ENCODE measurements at places on chromosomes 3 and 15.

DNA sequence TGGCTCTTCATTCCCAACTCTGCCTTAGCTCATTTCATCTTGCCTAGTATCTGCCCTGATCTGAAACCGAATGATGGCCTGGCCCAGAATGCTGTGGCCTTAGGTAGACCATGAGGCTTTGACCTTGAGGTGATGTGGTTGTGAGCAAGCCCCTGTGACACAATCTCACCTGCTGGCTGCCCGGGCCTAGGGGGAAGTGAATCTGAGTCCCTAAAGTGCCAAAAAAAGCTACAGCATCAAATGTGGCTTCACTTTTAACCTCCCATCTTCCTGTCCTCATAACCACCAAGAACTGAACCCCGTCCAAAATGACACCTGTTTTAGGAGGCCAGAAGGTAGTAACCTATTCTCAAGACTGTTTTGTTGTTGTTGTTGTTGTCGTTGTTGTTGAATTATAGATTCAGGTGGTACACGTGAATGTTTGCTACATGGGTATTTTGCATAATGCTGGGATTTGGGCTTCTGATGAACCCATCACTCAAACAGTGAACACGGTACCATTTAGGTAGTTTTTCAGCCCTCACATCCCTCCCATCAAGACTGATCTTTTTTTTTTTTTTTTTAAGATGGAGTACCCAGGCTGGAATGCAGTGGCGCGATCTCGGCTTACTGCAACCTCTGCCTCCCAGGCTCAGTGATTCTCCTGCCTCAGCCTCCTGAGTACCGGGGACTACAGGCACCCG lies 54.6 kb downstream of the MCCC1 start:
- DNase-seq: no peak

- DNase-seq: no peak
Measured at GRCh38 chr3:51391566-51392354, 675 bp downstream of the RBM15B start.

DNA sequence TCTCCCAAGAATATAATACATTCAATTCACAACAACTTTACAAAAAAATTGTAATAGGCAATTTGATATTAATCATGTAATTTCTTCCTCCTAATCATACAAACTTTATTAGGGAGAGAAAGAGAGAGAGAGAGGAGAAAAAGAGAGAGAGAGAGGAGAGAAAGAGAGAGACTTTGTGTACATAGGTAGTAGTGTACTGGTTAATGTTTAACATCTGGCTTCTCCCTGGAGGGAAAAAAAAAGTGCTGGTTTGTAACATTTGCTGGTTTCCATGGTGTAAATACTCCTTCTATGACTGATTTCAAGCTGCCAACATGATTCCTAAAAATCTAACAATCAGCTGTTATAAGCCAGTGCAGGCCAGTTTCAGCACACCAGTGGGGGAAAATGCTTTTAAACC lies 98.0 kb upstream of the ARHGEF26 start:
- DNase-seq: no peak

DNA sequence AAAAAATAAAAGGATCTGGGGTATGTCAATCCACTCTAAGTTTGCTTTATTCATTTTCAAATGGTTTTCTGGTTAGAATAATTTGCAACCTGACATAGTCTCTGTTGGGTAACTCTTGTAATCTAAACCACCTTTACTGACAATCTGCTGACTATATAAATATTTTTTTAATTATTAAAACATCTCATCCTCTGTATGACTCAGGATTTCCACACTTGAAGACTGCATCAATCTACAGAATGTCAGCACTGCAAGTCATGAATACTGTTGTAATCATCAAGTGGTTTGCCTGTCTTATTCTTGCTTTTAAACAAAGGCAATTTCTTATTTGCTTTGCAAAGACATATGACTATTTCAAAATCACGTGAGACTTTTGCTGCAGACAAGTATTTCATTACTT lies 42.1 kb downstream of the VGLL3 start:
- DNase-seq: no peak

GRCh38 chr3:50358355-50358910 lies 888 bp downstream of the TMEM115 start:
- no peak for DNase-seq

DNA sequence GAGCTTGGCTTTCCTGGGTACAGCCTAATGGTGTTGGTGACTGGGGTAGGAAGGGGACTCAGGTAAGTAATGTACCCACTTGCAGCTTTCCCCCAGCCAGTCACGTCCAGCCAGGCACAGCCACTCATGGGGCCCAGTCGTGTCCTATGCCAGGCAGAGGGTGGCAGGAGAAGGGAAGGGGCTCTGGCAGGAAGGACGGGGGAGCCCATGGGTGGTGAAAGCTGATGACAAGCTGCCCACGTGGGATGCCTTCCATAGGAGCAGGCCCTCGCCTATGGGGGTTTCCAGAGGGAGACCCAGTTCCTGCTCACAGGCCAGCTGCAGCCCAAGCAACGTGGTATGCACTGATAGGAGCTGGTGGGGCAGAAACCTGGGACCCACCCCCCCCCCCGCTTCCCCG lies 10.7 kb downstream of the CHAC1 start:
- DNase-seq: no peak

- no peak for DNase-seq
Measured at GRCh38 chr3:57298041-57298440, 5.6 kb upstream of the ASB14 start.

DNA sequence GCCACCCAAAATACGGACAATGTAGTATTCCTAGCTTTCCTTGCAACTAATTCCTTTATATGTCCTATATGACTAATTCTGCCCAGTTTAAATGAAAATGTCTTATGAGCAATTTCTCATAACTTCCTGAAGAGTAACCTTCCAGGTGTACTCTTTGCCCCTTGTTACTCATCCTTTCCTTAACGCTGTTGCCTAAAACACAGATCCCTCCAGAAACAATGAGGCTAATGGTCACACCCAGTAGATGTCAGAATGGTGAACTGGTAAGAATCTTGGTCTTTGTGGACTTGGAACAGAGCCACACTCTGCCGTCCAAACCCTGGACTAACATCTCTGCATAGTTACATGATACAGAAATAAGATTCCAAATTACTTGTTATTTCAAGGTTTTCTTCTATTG lies 497.9 kb downstream of the IGSF11 start:
- no peak for DNase-seq

DNA sequence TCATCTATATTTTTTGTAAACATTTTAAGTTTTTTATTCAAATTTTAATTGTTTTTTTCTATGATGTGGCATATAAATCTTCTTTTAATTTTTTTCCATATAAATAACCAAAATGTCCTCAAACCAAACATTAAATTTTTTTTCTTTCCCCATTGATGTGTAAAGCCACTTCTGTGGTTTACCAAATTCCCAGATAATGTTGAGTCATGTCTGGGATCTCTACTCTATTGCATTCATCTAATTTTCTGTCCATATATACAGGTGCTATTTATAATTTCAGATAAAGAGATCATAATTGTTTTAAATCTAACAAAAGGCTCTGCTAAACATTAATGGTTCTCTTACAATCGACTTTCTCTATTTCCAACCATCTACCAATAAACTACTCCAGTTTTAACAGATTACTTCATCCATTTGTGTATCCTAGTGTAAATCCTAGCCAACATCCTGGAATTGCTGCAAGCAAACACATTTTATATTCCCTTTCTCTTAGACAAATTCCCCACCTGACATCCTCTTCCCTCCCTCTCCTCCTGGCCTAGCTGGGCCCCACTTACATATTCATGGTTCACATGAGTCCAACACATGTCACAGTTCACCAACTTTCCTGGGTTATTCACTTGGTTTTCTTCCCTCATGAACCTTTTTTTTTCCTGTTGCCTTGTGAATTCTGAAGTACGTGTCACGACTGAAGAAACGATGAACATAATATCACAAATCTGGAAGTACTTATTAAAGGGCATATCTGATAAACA lies 368.0 kb upstream of the AGTR1 start:
- DNase-seq: no peak

- no peak for DNase-seq
Measured at GRCh38 chr15:70853973-70854665, at the start of gene LARP6. TSS of gene LARP6 (minus strand) at chr15:70854157. CDS start at chr15:70854088, 69 bp downstream.

DNA sequence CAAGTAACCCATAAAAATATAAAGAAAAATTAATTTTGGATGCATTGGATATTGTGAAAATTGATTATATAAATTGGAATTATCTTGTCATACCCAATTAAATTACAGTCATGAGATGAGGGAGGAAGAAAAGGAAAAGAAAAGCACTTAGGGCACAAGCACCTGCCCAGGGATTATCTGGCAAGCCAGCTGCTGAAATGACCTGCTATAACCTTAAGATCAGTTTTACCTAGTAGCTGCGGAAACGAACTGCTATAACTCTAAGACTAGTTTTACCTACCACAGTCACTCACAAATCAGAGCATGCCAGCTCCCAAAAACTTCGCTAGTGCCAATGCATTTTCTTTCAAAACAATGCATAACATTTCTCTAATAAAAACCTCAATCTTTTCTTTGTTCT lies 26.2 kb downstream of the LRRFIP2 start:
- no peak for DNase-seq

GRCh38 chr3:172840463-172840862 lies 89.9 kb downstream of the ECT2 start:
- no peak for DNase-seq

DNA sequence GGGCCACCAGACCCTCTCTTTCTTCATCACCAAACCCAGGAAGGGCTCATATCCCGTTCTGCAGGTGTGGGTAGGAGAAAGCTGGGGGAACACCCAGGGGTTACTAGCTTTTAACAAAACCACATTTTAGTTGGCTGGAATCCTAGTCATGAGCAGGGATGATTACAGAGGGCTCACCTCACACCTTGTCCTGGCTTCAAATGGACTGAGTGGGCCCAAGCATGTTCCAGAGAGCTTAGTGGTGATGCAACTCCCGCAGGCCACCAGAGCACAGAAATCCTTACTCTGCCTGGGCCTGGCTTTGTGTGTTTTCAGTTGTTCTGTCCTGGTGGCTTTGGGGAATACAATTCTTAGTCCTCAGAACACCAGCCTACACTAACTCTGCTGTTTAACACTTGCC lies 56.8 kb upstream of the RYK start:
- no peak for DNase-seq

GRCh38 chr15:99511866-99512661 lies 53.7 kb upstream of the MEF2A start:
- DNase-seq: no peak

- no peak for DNase-seq
Measured at GRCh38 chr15:64858021-64858575, 16.4 kb downstream of the PLEKHO2 start.

GRCh38 chr15:46778876-46779275 lies 938.4 kb upstream of the SEMA6D start:
- no peak for DNase-seq

GRCh38 chr3:99972380-99973104 lies 141.8 kb downstream of the FILIP1L start:
- no peak for DNase-seq

DNA sequence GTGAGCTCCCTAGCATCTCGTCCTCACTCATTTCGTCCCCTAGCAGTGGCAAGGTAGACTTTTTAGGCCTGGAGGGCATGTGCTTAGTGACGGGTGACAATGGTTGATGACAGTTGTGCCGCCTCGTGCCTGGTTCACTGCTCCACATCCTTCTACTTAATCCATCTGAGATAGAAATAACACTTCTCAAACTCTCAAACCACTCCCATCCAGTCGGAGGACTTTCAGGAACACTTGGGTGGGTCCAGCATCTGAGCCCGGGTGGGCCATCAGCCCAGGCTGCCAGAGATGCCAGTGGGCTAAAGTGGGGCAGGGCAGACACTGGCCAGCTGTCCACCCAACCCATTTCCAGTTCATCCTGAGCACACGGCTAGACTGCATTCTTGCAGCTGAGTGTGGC lies 79.7 kb upstream of the SMAD3 start:
- DNase-seq: no peak

GRCh38 chr3:155229086-155229485 lies 64.4 kb downstream of the STRIT1 start:
- no peak for DNase-seq

- DNase-seq: no peak
Measured at GRCh38 chr15:35311615-35312014, 226.5 kb upstream of the NANOGP8 start.

DNA sequence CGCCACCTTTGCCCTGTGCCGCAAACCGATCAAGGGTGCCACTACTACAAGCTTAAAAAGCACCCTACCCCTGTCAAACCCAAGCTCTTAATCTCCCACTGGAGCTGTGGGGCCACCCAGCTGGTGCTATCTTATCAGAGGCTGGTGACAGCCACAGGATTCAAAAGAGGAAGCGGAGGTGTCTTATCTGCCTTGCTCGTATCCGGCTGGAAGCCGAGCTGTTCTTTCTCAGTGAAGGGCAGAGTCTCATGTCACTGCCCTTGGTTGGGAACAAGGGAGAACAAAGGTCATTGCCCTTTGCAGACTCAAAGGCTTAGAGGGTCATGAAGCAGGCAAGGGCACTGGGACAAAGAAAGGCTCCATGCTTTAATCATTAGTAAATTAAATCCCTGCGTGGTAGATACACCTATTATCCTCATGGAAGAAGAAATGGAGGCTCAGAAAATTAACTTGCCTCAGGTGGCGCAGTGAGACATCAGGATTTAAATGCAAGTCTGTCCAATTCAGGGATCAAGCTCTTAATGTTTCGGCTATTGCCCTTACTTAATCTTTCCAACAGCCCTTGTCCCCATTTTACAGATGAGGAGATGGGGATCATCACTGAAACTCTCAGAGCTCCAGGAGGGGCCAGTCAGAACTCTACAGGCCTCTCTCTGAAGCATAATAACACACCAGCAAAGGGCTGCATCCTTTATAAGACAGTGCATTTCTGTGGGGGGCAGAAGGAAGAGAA lies 360.0 kb upstream of the PROK2 start:
- no peak for DNase-seq

DNA sequence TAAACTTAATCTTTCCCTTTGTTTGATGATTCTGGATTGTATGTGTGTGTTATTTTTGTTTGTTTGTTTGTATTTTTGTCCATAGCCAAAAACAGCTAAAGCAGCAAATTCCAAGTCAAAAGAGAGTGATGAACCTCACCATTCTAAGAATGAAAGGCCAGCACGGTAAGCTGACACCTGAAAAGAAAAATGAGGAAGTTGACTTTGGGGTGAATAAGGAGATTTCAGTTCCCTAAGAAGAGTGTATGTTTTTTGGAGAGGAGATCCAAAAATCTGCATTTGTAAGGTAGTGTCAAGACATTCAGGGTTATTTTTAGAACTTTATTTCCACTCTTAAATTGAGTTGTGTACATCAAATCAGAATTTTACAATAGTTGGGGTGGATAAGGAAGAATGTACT lies 52.3 kb upstream of the UTS2B start:
- no peak for DNase-seq

DNA sequence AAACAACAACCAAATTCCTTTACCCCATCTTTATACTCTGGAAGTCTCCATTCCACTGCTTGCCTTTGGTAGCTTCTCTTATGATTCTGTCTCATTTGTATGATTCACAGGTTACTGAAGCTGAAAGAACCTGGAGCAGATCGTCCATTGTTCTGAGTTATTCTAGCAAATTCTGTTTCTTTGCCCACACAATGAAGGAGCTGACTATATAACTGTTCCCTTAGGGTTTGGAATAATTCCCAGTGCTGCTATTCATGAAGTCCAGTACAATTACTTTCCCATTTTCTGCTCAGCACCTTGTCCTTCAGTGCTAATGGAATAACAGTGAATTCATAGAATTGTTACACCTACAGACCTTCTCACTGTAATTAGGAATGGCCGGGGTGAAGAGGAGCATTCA lies 167.8 kb downstream of the CHST2 start:
- no peak for DNase-seq
